ENCODE measurements at places on chromosomes 11 and 22. TPM values are rescaled to one million over a fixed set of nuclear protein-coding genes. Genes with fewer than 3 reads are reported as not detected.

ADORA2A gene
- total RNA-seq = 2.1 TPM

TSPAN4 gene
- total RNA-seq = 40.2 TPM

ALKBH8 gene
- total RNA-seq = 11.0 TPM

GRCh38 chr11:120332822-120333716 lies 3.1 kb upstream of the ARHGEF12 start:
- DNase-seq = no peak
- H3K27me3 ChIP-seq = no peaks in the 10 kb centered on the region
- peaks cover 20% of the 10 kb centered on the region for H3K4me1 ChIP-seq
- peaks cover 2% of the 10 kb centered on the region for H3K36me3 ChIP-seq

- peaks cover 14% of the 10 kb centered on the region for H3K36me3 ChIP-seq
- H3K27ac ChIP-seq = no peak overlapping the region
These were observed 45.0 kb downstream of the SMCO4 start for GRCh38 chr11:93498161-93498560.

Measured in neural crest cell (in vitro differentiated cells).